ENCODE measurements at places on chromosomes 16 and 17.
A peak's percentile ranks its signal among the peaks of the same experiment; 100 is the strongest.

GRCh38 chr17:48478224-48479013 is 48.4 kb upstream of the SKAP1 start:
- DNase-seq: no peak

- DNase-seq: no peak
Measured at GRCh38 chr16:85064186-85064585, 36.6 kb downstream of the KIAA0513 start.

- DNase-seq: no peak
Measured at GRCh38 chr16:50520451-50521245, 27.5 kb upstream of the NKD1 start.

- peak; percentile 67 for DNase-seq
Measured at GRCh38 chr16:77191259-77191969, 424 bp downstream of the MON1B start.

- DNase-seq: peak; percentile 51
Measured at GRCh38 chr17:55770196-55770870, 19.5 kb downstream of the PCTP start.
